IPS DF 6.9 (cell line): ENCODE measurements at places on chromosomes 13 and 19.

- no peak for DNase-seq
Observed at GRCh38 chr13:34408640-34409039, 533.4 kb upstream of the NBEA start.

DNA sequence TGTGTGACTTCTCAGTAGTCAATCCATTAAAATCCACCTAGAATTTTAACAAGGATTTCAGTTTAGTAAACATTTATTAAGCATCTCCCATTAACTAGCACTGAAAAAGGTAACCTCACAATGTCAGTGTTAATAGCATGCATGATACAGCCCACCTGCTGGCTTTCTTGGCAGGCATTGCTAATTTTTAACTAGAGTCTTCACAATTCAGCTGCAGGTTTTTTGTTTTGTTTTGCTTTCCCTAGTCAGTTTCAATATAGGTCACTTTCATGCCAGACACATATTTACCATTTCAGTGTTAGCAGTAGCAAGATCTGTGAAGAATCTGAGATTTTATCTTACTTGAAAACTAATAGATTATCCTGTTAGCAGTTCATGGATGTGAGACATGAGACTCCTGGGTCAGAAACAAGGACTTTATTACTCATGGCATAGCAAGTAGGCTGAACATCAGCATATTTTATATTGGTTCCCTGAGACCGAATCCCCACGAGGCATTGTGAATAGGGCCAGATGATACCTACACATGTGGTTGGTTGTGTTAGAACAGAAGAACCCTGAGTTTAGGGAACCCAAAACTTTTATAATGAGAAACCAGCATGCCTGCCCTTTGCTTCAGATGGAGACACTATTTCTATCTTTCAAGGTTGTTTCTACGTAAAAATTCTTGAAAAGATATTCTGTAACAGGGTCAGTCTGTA lies 198.0 kb upstream of the HTR2A start:
- peak; percentile 11 for DNase-seq

- no peak for DNase-seq
Observed at GRCh38 chr13:99403458-99403971, 96.3 kb upstream of the GPR183 start.

- no peak for DNase-seq
Observed at GRCh38 chr13:95784161-95784899, 107.4 kb downstream of the DNAJC3 start.

- DNase-seq = no peak
Observed at GRCh38 chr13:28582225-28582891, 76.6 kb upstream of the POMP start.

DNA sequence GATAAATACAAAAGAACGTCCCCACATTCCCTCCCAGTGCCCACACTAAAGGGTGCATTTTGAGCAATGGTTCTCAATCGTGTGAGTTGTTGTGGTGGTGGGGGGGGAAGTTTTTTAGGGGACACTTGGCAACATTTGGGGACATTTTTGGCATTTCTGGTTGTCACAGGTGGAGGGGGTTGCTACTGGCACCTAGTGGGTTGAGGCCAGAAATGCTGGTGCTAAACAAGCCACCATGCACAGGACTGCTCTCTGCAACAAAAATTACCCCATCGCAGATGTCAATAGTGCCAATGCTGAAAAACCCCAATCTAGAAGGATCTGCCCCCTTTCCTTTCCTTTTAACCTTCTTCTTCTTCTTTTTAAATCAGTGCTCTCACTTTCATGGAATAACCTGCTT lies 453.3 kb downstream of the TSHZ3 start:
- no peak for DNase-seq

DNA sequence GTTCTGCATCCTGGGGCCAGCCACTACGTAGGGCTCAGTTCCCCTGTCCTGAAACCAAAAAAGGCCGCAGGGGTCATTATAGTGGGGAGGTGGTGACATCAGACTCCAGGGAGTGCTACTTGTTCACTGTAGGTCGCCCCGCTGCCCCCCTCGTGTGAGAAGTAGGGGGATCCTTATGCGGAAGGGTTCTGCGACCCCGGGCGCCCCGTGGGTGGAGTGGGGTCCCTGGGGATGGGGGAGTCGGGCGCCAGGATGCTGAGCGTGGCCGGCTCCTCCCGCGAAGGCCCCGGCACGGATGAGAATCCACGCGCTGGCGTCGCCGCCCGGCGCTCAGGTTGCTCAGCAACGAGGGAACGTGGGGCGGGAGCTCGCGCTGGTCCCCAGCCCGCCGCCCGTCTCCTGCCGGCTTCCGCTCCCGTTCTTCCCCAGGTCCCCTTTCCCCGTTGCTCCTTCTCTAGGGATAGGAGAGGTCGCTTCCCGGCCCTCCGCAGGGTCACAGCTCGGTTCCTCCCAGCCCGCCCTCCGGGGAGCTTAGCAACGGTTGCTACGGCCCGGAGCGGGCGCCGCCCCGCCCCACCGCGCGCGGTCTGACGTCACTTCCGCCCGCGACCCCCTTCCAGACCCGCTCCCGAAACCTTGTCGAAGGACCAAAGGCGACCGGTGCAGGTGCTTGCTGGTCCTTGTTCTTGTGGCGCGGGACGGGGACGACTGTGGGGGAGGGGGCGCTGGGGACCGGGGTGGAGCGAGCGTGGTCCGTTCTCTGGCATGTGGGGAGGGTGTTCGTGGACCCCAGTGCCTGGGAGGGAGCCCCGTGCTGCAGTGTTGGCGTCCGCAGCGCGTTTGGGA lies at the start of gene NAT14:
Gene NAT14 (plus strand): TSS at position 596 of the 846 bp plus-strand sequence. CDS start 521 bp downstream, outside the sequence.
- no peak for DNase-seq

GRCh38 chr13:26019881-26020870 lies 31.6 kb downstream of the SHISA2 start:
- DNase-seq = no peak

DNA sequence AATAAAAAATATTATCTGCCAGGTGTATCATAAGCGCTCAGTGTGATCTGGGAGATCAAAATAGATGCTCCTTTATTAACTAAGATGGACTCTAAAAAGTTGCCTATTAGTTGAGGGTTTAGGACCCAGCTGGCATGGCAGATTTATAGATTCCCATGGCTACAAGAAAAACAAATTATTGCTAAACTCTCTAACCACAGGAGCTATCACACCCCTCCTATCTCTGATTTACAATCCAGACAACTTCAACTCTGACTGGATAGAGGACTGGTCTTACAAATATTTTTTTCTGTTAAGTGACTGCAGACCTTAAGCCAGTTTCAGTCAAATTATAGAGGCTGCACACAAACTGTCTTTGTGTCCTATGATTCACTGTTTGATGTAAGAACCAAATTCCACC lies 45.4 kb upstream of the MYCBP2 start:
- DNase-seq = no peak

DNA sequence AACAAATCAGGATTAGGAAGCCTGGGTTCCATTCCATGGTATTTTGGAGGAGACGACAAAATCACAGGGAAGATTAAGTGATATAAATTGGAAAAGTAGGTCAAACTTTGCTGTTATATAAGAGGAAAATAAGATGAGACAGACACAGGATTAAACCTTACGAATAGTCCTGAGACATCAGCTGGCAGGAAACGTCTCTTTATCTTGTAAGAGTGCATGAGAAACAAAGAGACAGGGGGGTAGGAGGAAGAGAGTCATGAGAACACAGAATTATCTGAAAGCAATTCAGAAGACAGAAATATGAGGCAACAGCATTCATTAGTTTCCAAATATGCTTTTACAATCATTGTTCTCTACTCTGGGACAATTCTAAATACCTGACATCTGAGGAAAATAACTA lies 310.6 kb upstream of the MIR17HG start:
- DNase-seq = no peak

- DNase-seq = no peak
Observed at GRCh38 chr19:33785795-33786194, 10.9 kb upstream of the KCTD15 start.

- no peak for DNase-seq
Observed at GRCh38 chr13:101305981-101306411, 110.3 kb downstream of the NALCN start.

- DNase-seq = no peak
Observed at GRCh38 chr13:109760402-109760801, 26.0 kb downstream of the IRS2 start.

DNA sequence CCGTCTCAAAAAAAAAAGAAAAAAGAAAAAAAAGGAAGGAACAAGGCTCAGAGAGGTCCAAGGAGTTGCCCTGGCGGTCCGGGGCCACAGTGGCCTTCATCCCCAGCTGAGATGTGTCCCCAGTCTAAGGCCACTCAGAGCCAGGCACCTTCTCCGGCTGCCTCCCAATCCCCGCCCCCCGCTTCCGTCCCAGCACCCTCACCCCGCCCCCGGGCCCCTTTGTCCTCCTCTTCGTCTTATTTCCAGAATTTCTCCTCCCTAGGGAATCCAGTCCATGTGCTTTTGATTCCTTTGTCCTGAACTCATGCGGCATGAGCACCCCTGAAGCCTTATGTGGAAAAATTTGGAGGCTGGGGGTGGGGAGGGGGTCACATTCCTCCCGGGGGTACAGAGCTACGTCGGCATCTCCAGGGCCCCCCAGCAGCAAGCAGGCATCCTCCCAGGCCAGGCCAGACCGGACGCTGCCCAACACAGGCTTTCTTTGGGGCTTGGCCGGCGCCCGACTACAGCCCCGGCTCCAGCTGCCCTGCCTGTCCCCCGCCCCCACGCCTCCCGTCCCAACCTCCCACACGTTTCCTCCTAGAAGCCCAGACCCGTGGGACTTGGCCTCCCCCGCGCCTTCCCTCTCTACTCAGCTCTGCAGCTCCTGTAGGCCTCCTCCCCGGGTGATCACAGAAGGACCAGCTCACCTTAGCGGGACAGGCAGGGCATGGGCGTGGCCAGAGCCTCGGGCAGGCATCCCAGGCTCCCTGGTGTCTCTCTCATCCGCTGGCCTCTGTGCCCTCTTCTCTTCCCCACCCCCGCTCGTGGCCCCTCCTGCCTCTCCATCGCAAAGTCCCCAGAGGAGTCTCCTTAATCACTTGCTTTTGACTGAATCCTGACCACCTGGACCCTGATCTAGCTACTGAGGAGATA lies 17.8 kb upstream of the ADGRE5 start:
- DNase-seq = peak; percentile 82

GRCh38 chr13:84455143-84455905 lies 573.0 kb upstream of the SLITRK1 start:
- DNase-seq = no peak

DNA sequence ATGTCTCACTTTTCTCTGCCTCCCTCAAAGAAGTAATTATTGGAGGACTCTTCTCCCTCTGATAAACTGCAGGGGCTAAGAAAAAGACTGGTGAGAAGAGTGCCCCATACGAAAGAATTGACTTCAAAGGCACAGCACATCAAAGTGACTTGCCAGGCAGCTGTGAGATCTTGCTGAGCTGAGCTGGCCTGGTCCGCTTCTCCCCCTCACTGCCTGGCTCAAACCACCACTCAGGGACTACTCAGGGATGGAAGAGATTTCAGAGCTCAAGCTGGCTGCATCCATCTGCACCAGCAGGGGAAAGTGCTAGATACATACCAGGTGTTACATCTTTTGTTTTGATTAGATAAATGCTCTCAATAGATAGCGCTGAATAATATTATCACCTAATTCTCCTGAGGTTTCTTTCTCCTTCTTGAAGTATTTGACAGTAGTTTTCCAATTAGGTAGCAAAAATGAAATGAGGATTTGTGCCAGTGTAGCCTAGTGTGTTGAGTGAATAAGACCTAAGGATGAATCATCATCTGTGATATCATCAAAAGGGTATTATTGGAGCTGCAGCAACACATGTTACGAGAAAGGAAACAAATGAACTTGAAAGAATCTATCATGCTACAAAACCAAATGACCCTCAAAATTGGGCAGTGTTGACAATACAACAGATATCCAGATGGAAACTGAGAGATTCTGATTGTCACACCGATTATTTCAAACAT lies 379.8 kb downstream of the TBC1D4 start:
- no peak for DNase-seq

- peak; percentile 63 for DNase-seq
Observed at GRCh38 chr13:35953537-35954206, 177.5 kb downstream of the DCLK1 start.

DNA sequence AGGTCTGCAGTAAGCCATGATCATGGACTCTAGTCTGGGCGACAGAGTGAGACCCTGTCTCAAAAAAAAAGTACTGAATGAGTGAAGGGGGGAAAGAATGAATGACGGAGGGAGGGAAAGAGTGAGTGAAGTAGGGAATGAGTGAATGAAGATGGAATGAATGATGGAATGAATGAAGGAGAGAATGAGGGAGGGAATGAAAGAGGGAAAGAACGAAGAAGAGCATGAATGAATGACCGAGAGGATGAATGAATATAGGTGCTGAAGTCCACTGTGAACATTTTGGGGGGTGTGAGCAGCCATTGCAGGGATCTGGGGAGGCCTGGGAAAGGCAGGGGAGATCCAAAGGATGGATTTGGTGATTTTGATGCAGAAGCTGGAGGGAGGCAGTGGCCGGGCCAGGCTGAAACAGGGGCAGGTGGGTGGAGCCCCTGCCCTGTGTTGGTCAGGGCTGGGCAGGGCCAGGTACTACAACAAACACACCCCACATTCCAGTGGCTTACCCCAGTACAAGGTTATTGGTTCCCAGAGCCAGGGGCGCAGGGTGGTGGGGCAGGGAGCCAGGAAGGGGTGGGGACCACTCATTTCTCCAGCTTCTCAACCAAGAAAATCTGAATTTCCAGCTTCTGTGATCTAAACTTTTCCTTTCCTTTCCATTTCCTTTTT lies 14.3 kb downstream of the SLC27A1 start:
- DNase-seq = no peak

GRCh38 chr13:110218581-110219201 lies 88.3 kb downstream of the COL4A1 start:
- no peak for DNase-seq

DNA sequence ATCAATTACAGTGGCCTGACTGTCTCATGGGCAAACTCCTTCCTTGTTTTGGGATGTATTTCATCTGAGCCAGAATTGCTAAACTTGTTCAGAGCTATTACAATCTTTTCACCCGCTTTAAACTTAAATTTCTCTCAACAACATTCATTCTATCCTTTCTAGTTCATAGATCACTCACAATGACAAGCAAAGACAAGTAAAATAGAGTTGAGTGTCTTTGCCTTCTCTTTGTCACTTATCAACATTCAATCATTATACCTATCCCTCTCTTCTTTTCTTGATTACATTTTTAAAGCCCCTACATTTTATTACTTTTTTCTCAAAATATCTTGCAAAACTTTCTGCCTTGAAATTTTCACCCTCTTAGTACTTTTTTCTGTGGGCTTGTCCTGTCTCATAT lies 1113.1 kb downstream of the PCDH17 start:
- no peak for DNase-seq

GRCh38 chr13:102038787-102039186 lies 363.1 kb downstream of the FGF14 start:
- no peak for DNase-seq

GRCh38 chr19:2761876-2762782 lies 20.9 kb downstream of the SGTA start:
- no peak for DNase-seq

GRCh38 chr19:44151491-44151890 lies 10.1 kb downstream of the ZNF234 start:
- DNase-seq = no peak

DNA sequence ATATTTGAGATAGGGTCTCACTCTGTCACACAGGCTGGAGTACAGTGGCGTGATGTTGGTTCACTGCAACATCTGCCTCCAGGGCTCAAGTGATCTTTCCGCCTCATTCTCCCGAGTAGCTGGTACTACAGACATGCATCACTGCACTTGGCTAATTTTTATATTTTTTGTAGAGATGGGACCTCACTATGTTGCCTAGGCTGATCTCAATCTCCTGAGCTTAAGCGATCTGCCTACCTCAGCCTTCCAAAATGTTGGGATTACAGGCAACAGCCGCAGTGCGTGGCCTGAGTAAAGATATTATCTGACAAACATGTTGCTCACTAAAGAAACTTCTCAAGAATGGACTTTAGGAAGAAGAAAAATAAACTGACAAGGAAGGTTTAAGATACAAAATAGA lies 125.4 kb upstream of the ABCC4 start:
- no peak for DNase-seq
